ENCODE measurements at places on chromosomes 12 and 14.

DNA sequence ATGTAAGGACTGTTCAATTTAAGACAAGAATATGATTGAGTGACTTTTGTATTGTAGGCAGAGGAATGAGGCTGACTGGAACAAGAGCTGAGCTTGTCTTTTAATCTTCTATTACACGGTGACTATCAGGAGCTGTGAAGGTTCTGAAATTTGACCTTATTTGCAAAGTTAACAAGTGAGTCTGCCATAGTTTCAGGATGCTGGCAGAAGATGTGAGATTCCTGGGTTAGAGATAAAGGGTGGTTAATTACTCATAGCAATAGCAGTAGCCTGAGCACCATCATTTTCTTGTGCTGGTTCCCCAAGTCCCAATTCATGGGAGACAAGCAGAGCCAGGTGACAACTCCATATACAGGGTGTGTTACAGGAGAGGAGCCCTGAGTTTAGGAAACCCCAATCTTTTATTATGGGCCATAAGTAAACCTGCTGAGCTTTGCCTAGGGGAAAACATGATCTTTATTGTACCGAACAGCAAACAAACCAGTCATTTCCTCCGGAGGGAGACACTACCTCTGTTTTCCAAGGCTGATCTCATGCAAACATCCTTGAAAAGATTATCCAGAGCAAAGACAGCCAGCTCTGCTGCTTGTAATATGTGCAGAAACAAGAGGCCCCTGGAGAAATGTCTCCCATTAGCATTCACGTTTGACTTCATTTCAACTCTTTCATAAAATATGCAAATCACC, 51.7 kb upstream of the DDX11 start:
- no peaks in the 10 kb centered on the region for H3K4me1 ChIP-seq
- no peak overlapping the region for H3K27ac ChIP-seq
- no peak overlapping the region for H3K4me3 ChIP-seq
- H3K27me3 ChIP-seq = peaks cover 3% of the 10 kb centered on the region

GRCh38 chr12:120037851-120038250, 48.8 kb downstream of the BICDL1 start:
- DNase-seq = no peak
- H3K27me3 ChIP-seq = no peaks in the 10 kb centered on the region
- no peak overlapping the region for H3K4me3 ChIP-seq
- H3K27ac ChIP-seq = peak overlapping the region; percentile 38
- peaks cover 40% of the 10 kb centered on the region for H3K4me1 ChIP-seq

- peaks cover 7% of the 10 kb centered on the region for H3K27me3 ChIP-seq
- no peak for DNase-seq
- H3K4me3 ChIP-seq = no peak overlapping the region
- no peaks in the 10 kb centered on the region for H3K36me3 ChIP-seq
- no peak overlapping the region for H3K27ac ChIP-seq
Measured at GRCh38 chr14:54777395-54777794, 125.2 kb downstream of the GCH1 start.

GRCh38 chr12:53623548-53624385, 2.4 kb downstream of the ATF7 start:
- peaks cover 51% of the 10 kb centered on the region for H3K4me1 ChIP-seq
- peak overlapping the region; percentile 96 for H3K4me3 ChIP-seq
- no peak for DNase-seq
- peak overlapping the region; percentile 29 for H3K27ac ChIP-seq
- peaks cover 15% of the 10 kb centered on the region for H3K36me3 ChIP-seq

- H3K27ac ChIP-seq = no peak overlapping the region
- no peak overlapping the region for H3K4me3 ChIP-seq
- peaks cover 14% of the 10 kb centered on the region for H3K27me3 ChIP-seq
- no peak for DNase-seq
- no peaks in the 10 kb centered on the region for H3K36me3 ChIP-seq
Measured at GRCh38 chr14:66295386-66295785, 190.8 kb upstream of the CCDC196 start.

- DNase-seq = no peak
- no peak overlapping the region for H3K27ac ChIP-seq
- H3K36me3 ChIP-seq = no peaks in the 10 kb centered on the region
- H3K4me1 ChIP-seq = peaks cover 61% of the 10 kb centered on the region
- no peak overlapping the region for H3K4me3 ChIP-seq
- H3K27me3 ChIP-seq = peaks cover 7% of the 10 kb centered on the region
Measured at GRCh38 chr12:66237505-66238175, 48.6 kb downstream of the IRAK3 start.

DNA sequence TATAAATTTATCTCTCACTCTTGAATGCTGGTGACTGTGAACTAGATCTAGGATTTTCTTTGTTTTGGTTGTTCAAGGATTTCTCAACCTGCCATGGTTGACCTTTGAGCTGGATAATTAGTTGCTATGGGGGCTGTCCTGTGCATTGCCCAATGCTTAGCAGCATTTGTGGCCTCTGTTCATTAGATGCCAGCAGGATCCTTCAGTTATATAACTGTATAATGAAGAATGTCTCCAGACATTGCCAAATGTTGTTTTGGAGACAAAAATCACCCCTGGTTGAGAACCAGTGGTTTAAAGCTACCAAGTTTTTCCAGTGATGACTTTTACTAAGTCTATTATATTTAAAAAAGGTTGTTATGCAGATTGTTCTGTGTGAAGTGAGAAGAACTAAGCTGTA, 147.9 kb upstream of the STXBP6 start:
- no peak overlapping the region for H3K27ac ChIP-seq
- no peak for DNase-seq
- no peaks in the 10 kb centered on the region for H3K4me1 ChIP-seq
- peaks cover 16% of the 10 kb centered on the region for H3K27me3 ChIP-seq
- H3K4me3 ChIP-seq = no peak overlapping the region
- H3K36me3 ChIP-seq = no peaks in the 10 kb centered on the region

GRCh38 chr12:83172866-83173649, 486.4 kb downstream of the TMTC2 start:
- H3K27ac ChIP-seq = no peak overlapping the region
- H3K36me3 ChIP-seq = no peaks in the 10 kb centered on the region
- no peaks in the 10 kb centered on the region for H3K27me3 ChIP-seq
- H3K4me3 ChIP-seq = no peak overlapping the region
- DNase-seq = no peak
- H3K4me1 ChIP-seq = peaks cover 21% of the 10 kb centered on the region

- peaks cover 3% of the 10 kb centered on the region for H3K27me3 ChIP-seq
- no peak overlapping the region for H3K4me3 ChIP-seq
- no peaks in the 10 kb centered on the region for H3K4me1 ChIP-seq
- H3K36me3 ChIP-seq = peaks cover 20% of the 10 kb centered on the region
- no peak overlapping the region for H3K27ac ChIP-seq
Measured at GRCh38 chr12:125057708-125058107, 7.5 kb upstream of the AACS start.

GRCh38 chr12:119378903-119379302, 44.4 kb downstream of the CCDC60 start:
- no peak overlapping the region for H3K27ac ChIP-seq
- H3K4me1 ChIP-seq = peaks cover 9% of the 10 kb centered on the region

DNA sequence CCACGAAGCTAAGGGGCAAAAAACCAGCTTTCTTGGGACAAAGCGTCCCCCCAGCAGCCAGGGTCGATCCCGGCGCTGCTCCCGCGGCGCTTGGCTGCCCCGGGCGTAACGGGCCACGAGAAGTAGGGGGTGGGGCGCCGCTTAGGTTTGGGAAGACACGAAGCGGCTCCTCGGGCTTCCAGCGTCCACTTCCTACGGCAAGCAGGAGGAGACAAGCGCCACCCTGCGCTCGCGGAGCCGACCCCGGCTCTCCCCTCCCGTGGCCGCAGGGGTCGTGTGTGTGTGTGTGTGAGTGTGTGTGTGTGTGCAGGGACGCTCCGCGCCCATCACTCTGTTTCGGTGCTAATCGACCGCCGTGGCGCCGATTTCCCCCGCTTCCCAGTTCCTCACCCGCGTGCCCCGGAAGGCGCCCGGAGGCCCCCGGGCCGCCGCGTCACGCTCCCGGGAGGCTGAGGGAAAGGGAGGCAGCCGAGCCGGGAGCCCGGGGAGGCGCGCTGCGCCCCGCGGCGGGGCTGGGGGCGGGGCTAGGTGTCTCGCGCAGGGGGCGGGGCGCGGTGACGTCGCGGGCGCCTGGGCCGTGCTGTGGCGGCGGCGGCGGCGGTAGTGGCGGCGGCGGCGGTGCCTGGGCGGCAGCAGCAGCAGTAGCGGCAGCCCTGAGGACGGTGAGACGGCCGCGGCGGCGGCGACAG, at the start of gene ERC1:
ERC1 (plus strand) TSS at position 563 of the 689 bp plus-strand sequence. CDS start 36,681 bp downstream, outside the sequence.
- no peaks in the 10 kb centered on the region for H3K27me3 ChIP-seq
- peak; percentile 91 for DNase-seq
- H3K4me1 ChIP-seq = peaks cover 43% of the 10 kb centered on the region

DNA sequence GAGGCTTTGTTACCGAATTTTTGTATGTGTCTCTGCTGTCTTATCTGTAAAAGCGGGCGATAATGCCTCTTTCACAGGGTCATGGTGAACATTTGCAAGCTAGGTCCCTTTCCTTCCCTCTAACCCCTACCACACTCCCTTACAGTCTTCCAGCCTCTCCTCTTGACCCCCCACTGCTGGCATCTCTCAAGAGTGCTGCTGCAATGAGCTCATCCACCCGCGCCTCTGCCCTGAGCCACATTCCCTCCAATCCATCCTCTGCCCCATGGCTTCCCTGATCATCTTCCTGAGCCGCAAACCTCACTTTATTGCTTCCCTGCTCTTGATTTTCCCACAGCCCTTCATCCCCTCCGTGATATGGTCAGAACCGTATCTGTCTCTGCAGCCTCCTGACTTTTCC, 343.6 kb downstream of the BCL11B start:
- H3K36me3 ChIP-seq = no peaks in the 10 kb centered on the region
- no peak overlapping the region for H3K4me3 ChIP-seq
- no peak for DNase-seq
- H3K4me1 ChIP-seq = no peaks in the 10 kb centered on the region
